ENCODE measurements at places on chromosomes 2 and 18. TPM values are rescaled to one million over a fixed set of nuclear protein-coding genes. Genes with fewer than 3 reads are reported as not detected.

- DNase-seq: peak; percentile 93
- H3K4me3 ChIP-seq: no peak overlapping the region
- H3K27ac ChIP-seq: no peak overlapping the region
- peaks cover 18% of the 10 kb centered on the region for H3K4me1 ChIP-seq
Measured at GRCh38 chr2:118221536-118222272, 133.4 kb downstream of the INSIG2 start.

DNA sequence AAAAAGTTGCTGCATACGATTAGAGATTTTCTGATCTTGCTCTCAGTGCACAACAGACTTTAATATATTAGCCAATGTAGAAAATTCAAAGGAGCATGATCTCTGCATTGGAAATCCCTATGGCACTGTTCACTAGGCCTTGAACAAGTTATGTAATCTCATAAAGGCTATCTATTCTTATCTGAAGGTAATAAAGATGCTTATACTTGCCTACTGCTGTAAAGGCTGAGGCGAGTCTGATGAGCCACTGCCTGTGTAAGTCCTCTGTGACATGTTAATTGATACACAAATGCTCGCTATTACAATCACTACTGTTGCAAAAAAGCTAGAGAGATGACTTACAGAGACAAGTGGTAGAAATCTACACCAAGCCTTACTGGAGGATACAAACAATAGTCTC lies 207.4 kb downstream of the EPHA4 start:
- DNase-seq: no peak
- no peaks in the 10 kb centered on the region for H3K36me3 ChIP-seq
- no peak overlapping the region for H3K27ac ChIP-seq
- no peak overlapping the region for H3K4me3 ChIP-seq

The PAPOLG gene
- polyA plus RNA-seq: 11.1 TPM

- no peaks in the 10 kb centered on the region for H3K27me3 ChIP-seq
- no peaks in the 10 kb centered on the region for H3K4me1 ChIP-seq
- DNase-seq: no peak
- no peak overlapping the region for H3K4me3 ChIP-seq
- H3K27ac ChIP-seq: no peak overlapping the region
- H3K36me3 ChIP-seq: no peaks in the 10 kb centered on the region
Measured at GRCh38 chr18:2409906-2410305, 161.4 kb downstream of the METTL4 start.

GRCh38 chr18:54558609-54559585 lies 32.1 kb upstream of the DYNAP start:
- H3K27me3 ChIP-seq: no peaks in the 10 kb centered on the region
- peak; percentile 4 for DNase-seq
- no peak overlapping the region for H3K4me3 ChIP-seq
- H3K4me1 ChIP-seq: no peaks in the 10 kb centered on the region
- no peaks in the 10 kb centered on the region for H3K36me3 ChIP-seq

GRCh38 chr2:127377262-127377661 lies 10.5 kb downstream of the MAP3K2 start:
- H3K27me3 ChIP-seq: no peaks in the 10 kb centered on the region
- DNase-seq: no peak
- H3K4me3 ChIP-seq: no peak overlapping the region
- no peak overlapping the region for H3K27ac ChIP-seq

GRCh38 chr18:12857215-12857905 lies 26.7 kb downstream of the PTPN2 start:
- H3K27me3 ChIP-seq: no peaks in the 10 kb centered on the region
- H3K4me3 ChIP-seq: no peak overlapping the region
- H3K27ac ChIP-seq: no peak overlapping the region

DNA sequence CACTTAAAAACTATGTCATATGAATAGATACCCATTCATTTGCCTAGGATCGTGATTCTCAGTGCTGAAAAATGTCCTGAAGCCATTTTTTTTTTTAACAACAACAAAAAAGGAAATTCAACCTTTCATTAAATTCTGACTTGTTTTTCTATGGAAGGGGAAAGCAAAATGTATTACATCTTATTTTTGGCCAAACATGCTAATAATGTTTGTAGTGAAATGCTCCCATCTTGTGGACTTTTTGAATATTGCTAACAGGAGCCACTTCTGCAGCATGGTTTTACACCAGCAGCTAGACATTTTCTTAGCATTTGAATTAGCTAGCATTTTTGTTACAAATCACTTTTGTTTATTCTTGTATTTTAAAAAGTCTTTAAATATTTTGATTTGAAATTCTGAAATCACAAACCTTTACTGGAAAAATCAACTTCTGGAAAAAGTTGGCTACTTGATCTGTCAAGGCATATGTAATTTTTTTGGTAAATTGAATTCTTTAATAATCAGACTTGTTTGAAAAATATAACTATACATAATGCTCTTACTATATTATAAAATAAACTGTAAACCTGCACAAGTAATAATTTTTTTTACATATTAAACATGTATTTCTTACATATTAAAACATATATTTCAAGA lies 75.8 kb downstream of the KIDINS220 start:
- H3K4me1 ChIP-seq: no peaks in the 10 kb centered on the region
- H3K4me3 ChIP-seq: no peak overlapping the region
- no peaks in the 10 kb centered on the region for H3K27me3 ChIP-seq

The WNT10A gene
- not detected for polyA plus RNA-seq

The LIMS4 gene
- 2.8 TPM for polyA plus RNA-seq

- H3K27ac ChIP-seq: peak overlapping the region; percentile 52
- no peak overlapping the region for H3K4me3 ChIP-seq
- H3K36me3 ChIP-seq: no peaks in the 10 kb centered on the region
- no peak for DNase-seq
- peaks cover 22% of the 10 kb centered on the region for H3K4me1 ChIP-seq
Measured at GRCh38 chr18:77115192-77115953, 17.2 kb downstream of the MBP start.

The DYTN gene
- polyA plus RNA-seq: not detected

DNA sequence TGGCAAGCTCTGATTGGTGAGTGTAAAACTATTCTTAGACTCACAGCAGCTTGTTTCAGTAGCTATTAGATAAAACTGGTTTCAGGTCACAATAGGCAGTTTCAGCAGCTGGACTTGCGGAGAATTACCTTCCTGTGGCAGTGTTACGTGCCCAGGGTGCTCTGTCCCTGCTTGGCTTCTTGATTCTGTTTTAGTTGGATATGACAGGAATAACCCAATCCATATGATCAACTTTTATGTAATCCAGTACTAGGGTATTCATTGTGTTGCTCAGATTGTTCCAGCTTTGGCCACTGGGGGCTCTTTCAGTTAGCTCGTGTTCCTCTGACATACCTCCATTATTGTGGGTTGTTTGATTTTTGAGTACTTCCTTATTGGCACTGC lies 43.1 kb downstream of the INPP4A start:
- no peak for DNase-seq
- H3K4me3 ChIP-seq: no peak overlapping the region
- peaks cover 3% of the 10 kb centered on the region for H3K36me3 ChIP-seq

- H3K27ac ChIP-seq: no peak overlapping the region
- no peak for DNase-seq
- no peaks in the 10 kb centered on the region for H3K27me3 ChIP-seq
- H3K4me3 ChIP-seq: no peak overlapping the region
- H3K4me1 ChIP-seq: no peaks in the 10 kb centered on the region
Measured at GRCh38 chr18:61079714-61080113, 253.5 kb upstream of the CDH20 start.

DNA sequence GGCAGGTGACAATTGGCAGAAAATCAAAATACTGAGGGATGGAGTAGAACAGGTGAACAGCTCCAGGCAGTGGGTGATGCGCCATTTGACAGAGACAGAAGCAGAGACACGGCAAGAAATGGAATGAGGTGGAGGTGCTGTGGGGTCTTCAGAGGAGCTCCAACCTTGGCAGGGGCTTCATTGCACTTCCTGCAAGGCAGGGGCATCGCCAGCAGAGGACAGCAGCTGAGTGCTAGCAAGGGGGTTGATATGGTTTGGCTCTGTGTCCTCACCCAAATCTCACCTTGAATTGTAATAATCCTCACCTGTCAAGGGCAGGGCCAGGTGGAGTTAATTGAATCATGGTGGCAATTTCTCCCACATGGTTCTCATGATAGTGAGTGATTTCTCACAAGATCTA lies 42.8 kb downstream of the CCDC68 start:
- DNase-seq: no peak
- no peaks in the 10 kb centered on the region for H3K36me3 ChIP-seq
- H3K4me1 ChIP-seq: no peaks in the 10 kb centered on the region
- H3K4me3 ChIP-seq: no peak overlapping the region
- no peak overlapping the region for H3K27ac ChIP-seq

- H3K4me1 ChIP-seq: no peaks in the 10 kb centered on the region
- no peak for DNase-seq
- no peaks in the 10 kb centered on the region for H3K27me3 ChIP-seq
- H3K27ac ChIP-seq: no peak overlapping the region
- peaks cover 21% of the 10 kb centered on the region for H3K36me3 ChIP-seq
Measured at GRCh38 chr2:109554758-109555157, 59.0 kb downstream of the SEPTIN10 start.

Measured in muscle of leg (tissue), 16 donors.